Keratinocyte (primary cell): ENCODE measurements at places on chromosomes 1 and 21. TPM values are rescaled to one million over a fixed set of nuclear protein-coding genes. Genes with fewer than 3 reads are reported as not detected.

OR6P1 gene
- not detected in 3 replicates for polyA plus RNA-seq

DNA sequence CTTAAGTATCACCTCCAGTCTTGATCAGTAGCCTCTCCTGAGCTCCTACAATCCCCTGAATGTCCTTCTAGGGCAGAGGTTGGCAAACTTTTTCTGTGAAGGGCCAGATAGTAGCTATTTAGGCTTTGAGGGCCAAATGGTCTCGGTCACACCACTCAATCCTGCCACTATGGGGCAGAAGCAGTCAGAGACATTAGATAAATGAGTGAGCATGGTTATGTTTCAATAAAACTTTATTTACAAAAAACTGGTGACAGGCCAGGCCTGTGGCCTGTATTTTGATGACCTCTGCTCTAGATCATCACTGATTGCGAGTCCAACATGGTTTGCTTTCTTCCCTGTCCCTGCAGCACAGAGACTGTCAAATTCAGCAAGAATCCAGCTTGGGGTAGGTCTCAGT, 36.3 kb downstream of the LRP8 start:
- no peak overlapping the region for H3K4me3 ChIP-seq
- no peak for DNase-seq
- H3K36me3 ChIP-seq = peaks cover 9% of the 10 kb centered on the region
- peaks cover 10% of the 10 kb centered on the region for H3K4me1 ChIP-seq
- H3K27ac ChIP-seq = no peak overlapping the region

SPATA45 gene
- not detected in 3 replicates for polyA plus RNA-seq

DNA sequence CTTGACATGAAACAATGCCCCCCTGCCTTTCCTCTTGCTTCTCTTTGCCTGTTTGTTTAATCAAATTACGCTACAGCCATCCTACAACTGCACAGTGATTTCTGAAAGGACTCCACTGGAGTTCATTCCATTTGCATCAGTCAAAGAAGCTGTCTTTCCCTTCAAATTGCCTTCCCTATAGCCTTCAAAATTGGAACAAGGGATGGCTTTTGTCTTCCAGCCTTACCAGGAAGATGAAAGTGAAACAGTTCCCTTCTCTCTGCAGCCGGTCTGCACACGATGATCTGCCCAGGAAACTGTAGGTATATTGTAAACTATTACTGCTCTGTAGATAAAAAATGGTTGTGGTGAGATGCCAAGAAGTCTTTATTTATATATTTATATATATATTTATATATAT, 65.6 kb upstream of the ETS2 start:
- no peaks in the 10 kb centered on the region for H3K4me1 ChIP-seq
- no peak overlapping the region for H3K27ac ChIP-seq
- H3K4me3 ChIP-seq = no peak overlapping the region
- no peaks in the 10 kb centered on the region for H3K27me3 ChIP-seq

OR2M2 gene
- polyA plus RNA-seq = not detected in 3 replicates

GRCh38 chr1:54835970-54836369, 34.8 kb upstream of the TTC22 start:
- H3K4me3 ChIP-seq = no peak overlapping the region
- no peak for DNase-seq

KMO gene
- 4.4 to 21.0 TPM (median 4.7 TPM) in 3 replicates for polyA plus RNA-seq

- H3K4me3 ChIP-seq = no peak overlapping the region
- no peak overlapping the region for H3K27ac ChIP-seq
- no peaks in the 10 kb centered on the region for H3K4me1 ChIP-seq
- no peaks in the 10 kb centered on the region for H3K27me3 ChIP-seq
Observed at GRCh38 chr1:216113181-216113580, 310.1 kb downstream of the USH2A start.

- H3K27ac ChIP-seq = no peak overlapping the region
- no peaks in the 10 kb centered on the region for H3K27me3 ChIP-seq
- peaks cover 16% of the 10 kb centered on the region for H3K4me1 ChIP-seq
- no peaks in the 10 kb centered on the region for H3K36me3 ChIP-seq
Observed at GRCh38 chr1:154478639-154479038, 23.4 kb upstream of the TDRD10 start.

GPR37L1 gene
- polyA plus RNA-seq = 0.01 TPM in 2 of 3 replicates, not detected in the other

DNA sequence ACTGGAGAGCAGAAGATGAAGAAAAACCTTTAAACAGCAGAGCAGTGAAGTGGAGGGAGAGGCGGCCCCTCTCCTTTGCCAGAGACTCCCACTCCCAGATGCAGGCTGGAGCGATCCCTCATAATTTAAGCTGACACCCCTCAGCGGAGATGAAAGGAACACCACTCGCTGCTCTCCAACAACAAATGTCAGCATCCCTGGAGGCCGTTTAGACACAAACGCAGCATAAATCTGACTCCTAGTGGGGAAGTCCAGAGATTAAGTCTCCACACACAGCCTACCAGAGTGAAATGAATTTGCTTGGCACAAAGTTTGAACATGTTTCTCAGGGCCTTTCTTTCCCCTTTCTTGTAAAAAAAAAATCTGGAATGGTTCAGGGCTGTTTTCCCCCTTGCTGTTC, 137.8 kb downstream of the LMX1A start:
- H3K4me3 ChIP-seq = no peak overlapping the region
- no peaks in the 10 kb centered on the region for H3K4me1 ChIP-seq
- H3K27ac ChIP-seq = no peak overlapping the region
- no peaks in the 10 kb centered on the region for H3K36me3 ChIP-seq
- no peak for DNase-seq

DNA sequence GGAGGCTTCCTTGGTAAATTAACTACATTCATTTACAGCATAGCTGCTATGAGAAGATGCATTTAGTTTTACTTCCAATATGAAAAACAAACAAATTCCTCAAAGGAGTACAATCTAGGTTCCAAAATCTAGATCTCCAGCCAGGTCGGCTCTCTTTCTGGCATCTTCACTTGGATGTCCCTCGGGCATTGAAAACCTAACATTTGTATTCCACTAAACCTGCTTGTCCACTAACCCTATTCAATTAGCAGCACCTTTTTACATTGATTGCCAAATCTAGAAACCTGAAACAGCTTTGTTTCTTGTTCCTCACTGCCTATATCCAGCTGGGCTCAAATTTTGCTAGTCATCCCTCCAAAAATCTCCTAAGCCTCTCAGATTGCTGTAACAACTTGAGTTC, 14.3 kb upstream of the CXADR start:
- no peak for DNase-seq
- H3K27ac ChIP-seq = no peak overlapping the region
- no peak overlapping the region for H3K4me3 ChIP-seq
- H3K4me1 ChIP-seq = no peaks in the 10 kb centered on the region
- H3K36me3 ChIP-seq = no peaks in the 10 kb centered on the region

GRCh38 chr1:43970502-43970901, 692 bp downstream of the DPH2 start:
- H3K4me3 ChIP-seq = peak overlapping the region; percentile 97
- H3K36me3 ChIP-seq = peaks cover 20% of the 10 kb centered on the region
- H3K27me3 ChIP-seq = no peaks in the 10 kb centered on the region
- peak overlapping the region; percentile 68 for H3K27ac ChIP-seq

DNA sequence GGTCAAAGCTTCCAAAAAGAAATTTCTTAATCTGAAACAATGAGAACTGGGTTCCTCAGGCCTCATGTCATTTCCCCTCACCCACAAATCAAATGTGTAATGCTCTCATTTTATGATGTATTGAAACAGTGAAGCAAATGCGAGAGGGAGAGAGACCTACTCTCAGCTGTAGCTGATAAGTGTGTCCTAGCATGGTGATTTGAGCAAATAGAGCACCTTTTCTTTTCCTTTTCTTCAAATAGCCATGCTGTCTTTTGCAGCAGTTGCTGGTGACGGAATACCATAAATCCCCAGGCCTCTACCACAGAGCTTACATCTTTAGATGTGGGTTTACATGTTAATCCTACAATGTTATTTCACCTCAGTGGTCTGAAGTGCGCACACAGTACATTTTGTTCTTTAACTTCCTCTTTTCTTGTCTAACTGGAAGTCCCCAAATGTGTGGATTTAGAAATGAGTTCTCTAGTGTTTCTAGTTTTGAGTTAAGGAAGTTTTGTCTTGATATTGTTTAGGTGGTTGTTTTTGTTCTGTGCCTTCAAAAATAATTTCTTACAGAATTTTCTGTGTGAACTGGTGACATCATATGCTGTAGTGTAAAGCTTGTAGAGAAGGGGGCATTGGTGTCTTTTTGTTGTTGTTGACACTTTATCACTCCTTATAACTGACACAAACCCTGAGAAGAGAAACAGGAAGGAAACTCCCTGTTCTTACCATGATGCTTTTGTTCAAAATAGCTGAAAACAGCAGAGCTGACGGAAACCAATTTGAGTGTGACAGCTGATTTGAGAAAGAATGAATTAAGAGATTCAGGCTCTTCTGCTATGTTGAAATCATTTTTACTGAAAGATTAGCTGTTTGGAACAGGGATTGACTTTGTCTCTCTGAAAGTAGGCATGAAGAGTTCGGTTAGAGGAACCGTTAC, 12.2 kb downstream of the SMAP2 start:
- H3K4me1 ChIP-seq = no peaks in the 10 kb centered on the region
- no peaks in the 10 kb centered on the region for H3K27me3 ChIP-seq
- H3K4me3 ChIP-seq = no peak overlapping the region

- H3K4me1 ChIP-seq = peaks cover 7% of the 10 kb centered on the region
- H3K27me3 ChIP-seq = no peaks in the 10 kb centered on the region
- no peak overlapping the region for H3K27ac ChIP-seq
- no peak overlapping the region for H3K4me3 ChIP-seq
Observed at GRCh38 chr1:202315576-202316168, 26.1 kb downstream of the UBE2T start.

MLLT11 gene
- polyA plus RNA-seq = 8.8 to 16.4 TPM (median 10.8 TPM) in 3 replicates

KCNC4 gene
- 1.3 to 2.8 TPM (median 2.2 TPM) in 3 replicates for polyA plus RNA-seq

GRCh38 chr1:204296431-204296988, 63.2 kb downstream of the PLEKHA6 start:
- no peak for DNase-seq
- peaks cover 39% of the 10 kb centered on the region for H3K4me1 ChIP-seq
- no peak overlapping the region for H3K27ac ChIP-seq
- H3K4me3 ChIP-seq = no peak overlapping the region
- no peaks in the 10 kb centered on the region for H3K36me3 ChIP-seq
- H3K27me3 ChIP-seq = no peaks in the 10 kb centered on the region

- H3K27me3 ChIP-seq = no peaks in the 10 kb centered on the region
- no peak overlapping the region for H3K27ac ChIP-seq
- H3K4me3 ChIP-seq = no peak overlapping the region
- DNase-seq = no peak
Observed at GRCh38 chr1:77543822-77544448, 138.5 kb downstream of the ZZZ3 start.

DNA sequence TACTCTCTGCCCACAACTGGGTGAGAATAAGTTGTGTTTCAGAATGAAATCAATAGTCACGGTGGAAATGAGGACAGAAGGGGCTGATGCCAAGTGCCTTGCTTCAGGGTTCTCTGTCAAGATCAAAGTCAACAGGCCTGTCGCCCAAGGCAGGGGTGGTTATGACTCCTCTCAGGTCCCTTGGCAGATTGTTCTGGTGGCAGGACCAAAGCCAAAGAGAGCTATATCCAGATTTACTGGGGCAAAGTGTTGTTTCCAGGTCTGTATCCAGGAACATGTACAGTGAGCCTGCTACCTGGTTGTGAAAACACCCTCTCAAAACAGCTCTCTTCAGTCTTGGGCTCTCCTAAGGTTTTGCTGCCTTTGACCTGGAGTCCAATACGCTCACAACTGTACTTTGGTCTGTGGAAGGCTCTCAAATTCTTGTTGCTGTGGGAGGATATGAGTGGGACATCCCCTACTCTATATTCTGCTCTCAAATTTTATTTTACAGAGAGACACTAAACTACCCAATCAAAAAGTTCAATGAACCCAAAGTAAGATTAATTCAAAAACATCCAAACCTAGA, 175.1 kb upstream of the ETV3 start:
- H3K27me3 ChIP-seq = peaks cover 6% of the 10 kb centered on the region
- H3K4me1 ChIP-seq = no peaks in the 10 kb centered on the region
- no peak overlapping the region for H3K4me3 ChIP-seq
- no peak for DNase-seq
- no peaks in the 10 kb centered on the region for H3K36me3 ChIP-seq

DNA sequence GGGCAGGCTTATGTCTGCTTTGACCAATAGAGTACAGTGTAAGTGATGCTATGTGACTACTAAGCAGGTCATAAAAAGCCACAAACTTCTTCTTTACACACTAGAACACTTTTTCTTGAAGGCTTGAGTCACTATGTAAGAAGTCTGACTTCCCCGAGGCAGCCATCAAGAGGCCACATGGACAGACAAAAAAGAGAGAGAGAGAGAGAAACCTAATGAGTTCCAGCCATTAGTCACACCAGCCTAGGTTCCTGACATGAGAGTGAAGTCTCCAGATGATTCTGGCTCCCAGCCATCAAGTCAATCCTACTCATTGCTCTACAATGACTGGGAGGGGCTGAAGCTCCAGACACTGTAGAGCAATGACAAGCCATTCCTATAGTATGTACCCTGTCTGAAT, 101.4 kb downstream of the LHX9 start:
- H3K4me1 ChIP-seq = peaks cover 14% of the 10 kb centered on the region
- no peaks in the 10 kb centered on the region for H3K36me3 ChIP-seq
- DNase-seq = peak; percentile 97
- H3K27me3 ChIP-seq = no peaks in the 10 kb centered on the region

MAP3K21 gene
- polyA plus RNA-seq = 4.4 to 6.4 TPM (median 4.5 TPM) in 3 replicates

DNA sequence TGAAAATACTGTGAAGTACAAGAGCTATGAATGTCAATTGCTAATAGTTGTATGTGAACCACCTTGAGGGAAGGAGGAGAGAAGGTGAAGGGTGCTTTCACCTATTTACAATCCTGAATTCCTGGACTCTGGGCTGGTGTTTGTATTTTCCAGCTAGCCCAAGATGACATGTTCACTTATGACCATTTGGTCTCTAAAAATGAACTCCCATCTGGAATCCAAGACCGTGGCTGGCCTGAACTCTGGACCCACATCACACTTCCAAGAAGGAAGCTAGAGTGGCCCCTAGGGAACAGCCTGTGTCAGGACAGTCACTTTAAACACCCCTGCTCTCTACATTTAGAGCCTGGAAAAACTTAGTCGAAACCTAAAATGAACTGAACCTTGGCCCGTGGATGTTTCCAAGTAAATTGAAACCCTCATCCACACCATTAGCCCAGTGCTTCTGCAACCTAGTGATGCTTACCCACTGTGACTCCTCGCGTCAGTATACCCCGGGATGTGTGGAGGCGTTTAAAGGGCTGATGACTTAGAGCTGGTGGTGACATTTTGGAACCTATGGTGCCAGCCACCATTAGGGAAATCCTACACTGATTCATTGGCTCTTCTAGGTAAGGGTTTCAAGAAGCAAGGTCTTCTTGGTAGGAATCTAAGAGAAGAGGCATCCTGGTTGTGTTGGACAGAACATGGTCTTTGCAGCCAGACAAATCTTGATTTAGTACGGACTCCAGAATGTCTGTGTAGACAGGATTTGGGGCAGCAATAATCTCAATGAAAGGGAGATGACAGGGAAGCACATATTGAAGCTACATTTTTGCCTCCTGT, 171.5 kb upstream of the IRF2BP2 start:
- H3K4me3 ChIP-seq = no peak overlapping the region
- H3K27me3 ChIP-seq = peaks cover 26% of the 10 kb centered on the region
- no peak for DNase-seq
- H3K27ac ChIP-seq = no peak overlapping the region
